Progenitor cell of endocrine pancreas (in vitro differentiated cells): ENCODE measurements at places on chromosomes 6 and 20. TPM values are rescaled to one million over a fixed set of nuclear protein-coding genes. Genes with fewer than 3 reads are reported as not detected.

Gene MYL9
- 31.0 and 46.0 TPM in 2 replicates for total RNA-seq

Gene NMBR
- 0.74 TPM in 1 of 2 replicates, not detected in the other for total RNA-seq

Gene POU3F2
- 1.4 and 1.5 TPM in 2 replicates for total RNA-seq

Gene BNIP5
- total RNA-seq = 0.07 and 0.10 TPM in 2 replicates

Gene SLC25A27
- total RNA-seq = 31.9 TPM in 2 replicates

Gene SLC32A1
- not detected in 2 replicates for total RNA-seq

Gene ABRACL
- 71.6 and 80.1 TPM in 2 replicates for total RNA-seq

Gene TSPO2
- not detected in 2 replicates for total RNA-seq

Gene CST4
- not detected in 2 replicates for total RNA-seq

Gene ZBTB2
- 14.4 and 15.2 TPM in 2 replicates for total RNA-seq

Gene PPP1R3G
- 0.07 TPM in 1 of 2 replicates, not detected in the other for total RNA-seq

Gene KCNK5
- 2.0 and 2.3 TPM in 2 replicates for total RNA-seq

Gene MOCS1
- 15.9 and 17.5 TPM in 2 replicates for total RNA-seq

Gene CEP57L1
- total RNA-seq = 11.4 and 12.3 TPM in 2 replicates

Gene BAG2
- 4.8 and 4.9 TPM in 2 replicates for total RNA-seq

Gene PDYN
- total RNA-seq = not detected in 2 replicates

Gene KCNK16
- 32.9 and 35.2 TPM in 2 replicates for total RNA-seq

Gene NRSN1
- total RNA-seq = not detected in 2 replicates

Gene SLC13A3
- total RNA-seq = 2.9 and 5.0 TPM in 2 replicates

Gene ASF1A
- 29.5 and 30.5 TPM in 2 replicates for total RNA-seq

Gene OR12D3
- not detected in 2 replicates for total RNA-seq

Gene LAMA2
- total RNA-seq = 0.22 and 0.42 TPM in 2 replicates

Gene STX11
- total RNA-seq = not detected in 2 replicates

Gene AHCY
- 328 and 329 TPM in 2 replicates for total RNA-seq

Gene PRRT1
- 2.9 and 3.3 TPM in 2 replicates for total RNA-seq

Gene ROS1
- total RNA-seq = 0.14 and 0.22 TPM in 2 replicates

Gene SRSF12
- total RNA-seq = 20.0 and 22.2 TPM in 2 replicates

Gene CGAS
- 0.24 and 0.31 TPM in 2 replicates for total RNA-seq

Gene MMP24
- total RNA-seq = 3.4 TPM in 2 replicates

Gene SSTR4
- total RNA-seq = not detected in 2 replicates

Gene ASIP
- total RNA-seq = not detected in 2 replicates

Gene DUSP22
- 39.0 and 40.4 TPM in 2 replicates for total RNA-seq

Gene KIF25
- total RNA-seq = not detected in 2 replicates

Gene SYNCRIP
- 127 and 136 TPM in 2 replicates for total RNA-seq

Gene CCN6
- not detected in 2 replicates for total RNA-seq
